ENCODE measurements at places on chromosomes 3 and 15.
A peak's percentile ranks its signal among the peaks of the same experiment; 100 is the strongest.

DNA sequence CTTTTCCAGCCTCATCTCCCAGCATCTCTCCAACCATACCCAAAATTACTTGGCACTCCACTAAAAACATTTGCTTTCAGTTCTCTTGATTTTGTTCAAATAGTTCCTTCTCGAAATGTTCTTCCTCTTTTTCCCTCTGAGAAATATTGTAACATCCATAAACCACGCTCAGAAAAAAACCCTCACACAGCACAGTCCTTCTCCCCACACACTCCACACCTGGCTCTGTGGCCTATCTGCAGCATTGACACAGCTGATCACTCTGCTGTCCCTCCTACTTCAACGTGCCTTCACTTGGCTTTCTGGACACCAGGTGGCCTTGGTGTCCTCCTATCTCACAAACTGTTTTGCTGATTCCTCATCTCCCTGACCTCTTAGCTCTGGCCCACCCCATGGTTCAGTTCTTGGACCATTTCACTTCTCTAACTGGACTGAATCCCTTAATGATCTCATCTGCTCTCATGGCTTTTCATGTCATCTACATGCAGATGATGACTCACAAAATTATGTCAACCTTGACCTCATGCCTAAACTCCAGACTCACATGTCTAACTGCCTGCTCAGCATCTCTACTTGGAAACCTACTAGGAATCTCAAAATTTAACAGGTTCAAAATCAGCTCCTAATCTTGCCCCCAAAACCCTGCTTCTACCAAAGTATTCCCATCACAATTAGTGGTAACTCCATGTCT lies 93.3 kb downstream of the TRIM42 start:
- DNase-seq = no peak

GRCh38 chr3:177591379-177591778 lies 394.1 kb upstream of the TBL1XR1 start:
- DNase-seq = peak; percentile 51

- DNase-seq = peak; percentile 72
These were observed at the start of gene LRRC2 for GRCh38 chr3:46566040-46566641. LRRC2 (minus strand) TSS chr3:46566302; CDS start chr3:46551591, 14,711 bp downstream.

- DNase-seq = no peak
These were observed 407.5 kb upstream of the WNT5A start for GRCh38 chr3:55894605-55895004.

DNA sequence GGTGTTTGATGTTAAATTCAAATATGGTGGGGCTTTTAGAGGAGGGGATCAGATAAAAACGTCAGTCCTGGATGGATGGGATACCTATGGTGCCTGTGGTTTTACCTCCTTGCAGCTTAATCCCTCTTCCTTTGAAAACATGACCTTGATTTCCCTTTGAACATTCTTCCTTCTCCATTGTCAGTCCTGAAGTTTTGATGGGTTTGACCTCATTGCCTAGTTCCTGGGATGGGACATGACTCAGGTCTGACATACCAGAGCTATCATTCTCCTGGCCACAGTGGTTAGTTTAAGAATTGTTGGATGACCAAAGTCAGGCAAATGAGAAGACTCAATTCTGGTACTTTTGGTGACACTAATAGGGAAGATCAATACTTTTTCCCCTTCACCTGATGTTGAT lies 87.2 kb downstream of the PRICKLE2 start:
- peak; percentile 64 for DNase-seq

DNA sequence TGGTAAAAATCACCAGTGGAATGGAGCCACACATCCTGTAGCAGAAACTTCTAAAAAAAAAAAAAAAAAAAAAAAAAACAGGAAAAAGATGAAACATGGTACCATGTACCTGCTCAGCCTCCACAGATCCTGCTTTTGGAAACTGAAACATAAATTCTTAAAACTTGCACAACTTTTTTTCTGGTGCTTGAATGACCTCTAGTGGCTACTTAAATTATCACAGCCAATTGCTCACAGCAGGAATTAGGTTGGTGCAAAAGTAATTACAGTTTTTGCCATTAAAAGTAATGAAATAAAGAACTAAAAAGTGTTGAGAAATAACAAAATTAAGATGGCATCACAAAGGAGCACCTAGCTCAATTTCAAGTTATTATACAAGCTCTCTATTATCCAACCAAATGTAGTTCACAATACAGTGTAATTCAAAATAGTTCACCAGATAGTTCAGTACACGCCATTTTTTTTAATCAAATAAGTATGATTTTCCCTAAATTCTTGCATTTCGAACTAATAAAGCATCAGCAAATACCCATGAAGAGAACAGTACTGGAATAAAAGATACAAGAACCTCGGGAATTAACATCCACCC lies 80.6 kb downstream of the ULK4 start:
- peak; percentile 53 for DNase-seq

DNA sequence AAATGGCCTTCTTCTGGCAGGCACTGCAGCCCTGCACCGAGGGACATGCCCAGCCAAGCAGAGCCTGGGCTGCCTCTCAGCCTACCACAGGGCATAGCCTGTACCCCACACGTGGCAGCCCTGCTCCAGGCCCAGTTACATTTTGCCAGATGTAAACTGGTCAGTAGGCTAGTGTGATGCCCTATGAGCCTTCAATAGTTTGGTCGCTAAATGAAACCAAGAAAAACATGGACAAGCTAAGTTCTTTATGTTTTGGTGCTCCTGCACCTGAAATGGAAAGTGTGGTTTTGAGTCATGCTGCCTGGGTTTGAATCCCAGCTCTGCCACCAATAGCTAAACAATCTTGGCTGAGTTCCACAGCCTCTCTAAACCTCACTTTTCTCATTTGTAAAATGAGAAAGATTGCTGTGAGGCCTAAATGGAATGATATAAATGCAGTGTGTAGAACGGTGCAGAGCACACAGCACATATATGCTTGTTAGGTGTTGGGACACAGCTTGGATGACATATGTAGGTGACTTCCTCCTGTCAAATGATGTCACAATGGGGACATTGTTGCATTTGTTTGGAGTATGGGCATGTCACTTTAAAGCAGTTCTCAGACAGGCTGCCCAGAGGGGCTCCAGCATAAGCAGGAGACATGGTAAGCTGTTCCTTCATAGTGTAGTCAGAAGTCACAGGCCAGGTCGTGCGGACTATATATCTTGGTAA lies 57.4 kb downstream of the ZBTB38 start:
- peak; percentile 54 for DNase-seq

GRCh38 chr3:40137591-40138295 lies 171.8 kb upstream of the EIF1B start:
- DNase-seq = peak; percentile 59

GRCh38 chr3:194272861-194273742 lies 78.0 kb downstream of the CPN2 start:
- DNase-seq = peak; percentile 58

DNA sequence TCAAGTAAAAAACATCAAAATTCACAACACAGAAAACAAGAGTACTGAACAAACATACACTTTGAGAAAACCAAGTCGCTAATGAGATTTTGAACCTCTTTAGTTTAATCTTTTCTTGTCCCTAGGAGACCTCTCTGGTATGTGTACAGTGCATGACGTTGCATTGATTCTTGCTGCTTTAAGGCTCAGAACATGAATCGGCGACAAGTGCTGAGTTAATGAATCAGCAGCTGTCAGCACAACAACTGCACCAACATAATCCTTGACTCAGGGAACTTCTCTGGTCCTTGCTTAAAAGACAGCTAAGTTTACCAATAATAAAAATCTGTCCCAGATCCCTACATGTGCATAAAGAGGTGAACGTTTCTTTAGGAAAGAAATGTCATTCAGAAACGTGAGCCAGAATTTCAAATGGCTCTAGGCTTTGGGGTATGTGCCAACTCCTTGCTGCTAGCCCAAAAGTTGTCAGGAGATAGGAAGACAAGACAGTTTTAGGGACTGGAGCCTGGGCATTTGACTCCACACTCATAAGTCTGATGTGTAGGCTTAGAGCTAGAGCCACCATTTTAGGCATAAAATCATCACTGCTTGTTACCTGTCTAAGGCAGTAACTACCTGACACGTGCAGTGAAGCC lies 86.9 kb downstream of the IL5RA start:
- DNase-seq = no peak

GRCh38 chr3:48241796-48242455 lies 1.0 kb downstream of the ZNF589 start:
- peak; percentile 15 for DNase-seq
